Fibroblast of skin of left biceps (primary cell): ENCODE measurements at places on chromosomes 4 and X.

GRCh38 chr4:108492816-108493595 lies 127.4 kb upstream of the RPL34 start:
- DNase-seq, result no peak

- no peak for DNase-seq
These were observed 371.4 kb downstream of the DTHD1 start for GRCh38 chr4:36652857-36653256.

DNA sequence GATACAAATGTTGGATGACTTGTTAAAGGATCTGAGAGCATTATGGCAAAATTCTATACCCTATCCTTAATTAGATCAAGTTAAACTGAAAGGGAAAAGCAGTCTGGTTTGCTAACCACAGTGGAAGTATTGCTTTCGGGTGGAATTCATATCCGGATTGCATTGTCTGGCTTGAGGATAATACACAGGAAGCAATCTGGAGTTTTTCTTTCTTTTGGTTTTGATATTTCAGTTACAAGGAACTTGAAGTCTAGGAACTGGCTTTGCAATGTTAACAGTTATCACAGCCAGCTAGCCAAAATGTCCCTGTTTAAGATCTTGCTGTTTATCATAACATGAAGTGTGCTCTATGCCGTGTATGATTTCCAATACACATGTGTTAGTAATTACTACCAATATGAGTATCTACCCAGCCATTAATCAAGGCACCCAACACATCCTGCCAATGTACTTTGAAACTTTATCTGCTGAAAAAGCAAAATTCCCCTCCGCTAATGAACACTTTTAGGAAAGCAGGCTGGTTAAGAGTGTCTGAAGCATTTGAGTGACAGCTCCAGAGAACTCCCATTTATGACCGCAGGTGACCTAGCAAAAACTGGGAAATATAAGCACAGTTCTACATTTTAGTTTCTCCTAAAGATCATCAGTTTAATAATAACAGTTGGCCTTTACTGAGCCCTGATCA lies 146.4 kb downstream of the PALLD start:
- no peak for DNase-seq

- DNase-seq, result no peak
These were observed 284.1 kb upstream of the AMOT start for GRCh38 chrX:113124693-113125092.
